Keratinocyte (primary cell): ENCODE measurements at places on chromosomes 5 and 9.

- DNase-seq, result no peak
These were observed 8.8 kb downstream of the SPARC start for GRCh38 chr5:151677776-151678545.

DNA sequence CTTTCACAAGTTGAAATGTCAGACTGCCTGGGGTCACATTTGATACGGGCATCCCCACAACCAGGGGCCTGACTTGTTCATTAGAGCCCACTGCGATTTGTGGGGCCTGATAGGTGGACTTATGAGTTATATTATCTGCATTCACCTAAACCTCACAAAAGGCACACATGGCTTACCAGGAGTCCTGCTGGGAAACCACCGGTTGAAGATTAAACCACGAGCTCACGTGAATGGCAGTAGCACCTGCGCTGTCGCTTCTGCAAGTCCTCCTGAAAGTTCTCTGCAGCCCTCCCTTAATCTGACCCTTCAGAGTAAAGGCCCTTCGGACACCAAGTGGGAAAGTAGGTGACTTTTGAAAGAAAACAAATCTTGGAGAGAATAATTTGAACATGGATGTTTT, 68.9 kb downstream of the PPIC start:
- no peak for DNase-seq

DNA sequence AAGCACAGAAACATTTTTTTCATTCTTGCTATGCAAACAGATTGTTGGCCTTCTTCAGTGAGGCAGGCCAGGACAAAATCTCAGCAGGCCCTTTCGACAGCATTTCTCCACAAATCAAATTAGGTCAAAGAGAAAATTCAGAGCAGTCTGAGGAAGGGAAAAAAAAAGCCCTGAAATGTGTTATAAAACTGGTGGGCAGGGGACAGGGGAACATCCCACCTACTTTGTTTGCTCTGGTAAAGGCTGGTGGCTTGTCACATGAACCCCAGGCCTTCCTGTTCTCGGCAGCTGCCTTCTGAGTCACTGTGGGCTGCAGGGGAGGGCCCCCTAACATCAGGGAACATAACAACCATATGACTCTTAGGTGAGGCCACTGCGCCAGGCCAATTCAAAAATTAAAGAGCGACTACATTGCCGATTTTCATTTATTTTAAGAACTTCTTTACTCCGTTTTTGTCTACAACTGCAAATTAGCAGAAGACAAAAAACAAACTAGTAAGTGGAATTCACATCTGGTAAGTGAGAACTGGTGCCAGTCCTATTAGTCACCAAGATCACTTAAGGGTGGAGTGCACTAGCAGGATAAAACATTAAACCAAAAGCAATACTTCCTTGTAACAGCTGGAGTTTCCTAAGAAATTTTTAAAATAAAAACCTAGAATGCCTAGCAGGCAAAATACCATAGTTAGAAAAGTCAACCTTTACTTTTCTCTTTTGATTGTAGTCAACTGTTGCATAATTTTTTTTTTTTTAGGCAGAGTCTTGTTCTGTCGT, 46.2 kb upstream of the DENND4C start:
- DNase-seq, result no peak

DNA sequence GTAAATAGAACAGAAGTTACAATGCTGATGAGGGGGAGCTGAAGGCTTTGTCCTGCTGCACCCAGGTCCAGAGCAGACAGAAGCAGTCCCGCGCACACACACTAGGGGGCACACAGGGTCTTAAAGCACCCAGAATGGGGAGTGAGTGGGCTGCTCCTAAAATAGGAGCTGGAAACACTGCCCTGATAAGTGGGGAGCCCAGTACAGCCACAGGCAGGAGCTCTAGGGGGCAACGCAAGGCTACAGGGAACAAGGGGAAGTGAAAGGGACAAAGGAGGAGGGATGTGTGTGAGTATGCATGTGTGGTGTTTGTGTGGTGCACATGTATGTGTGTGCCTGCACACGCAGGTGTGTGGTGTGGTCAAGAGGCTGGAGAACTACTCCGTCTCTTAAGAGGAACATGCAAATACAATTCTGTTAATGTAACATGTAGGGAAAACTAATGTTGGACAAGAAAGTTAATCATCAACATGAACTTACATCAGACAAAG, 191.5 kb downstream of the ROR2 start:
- no peak for DNase-seq

DNA sequence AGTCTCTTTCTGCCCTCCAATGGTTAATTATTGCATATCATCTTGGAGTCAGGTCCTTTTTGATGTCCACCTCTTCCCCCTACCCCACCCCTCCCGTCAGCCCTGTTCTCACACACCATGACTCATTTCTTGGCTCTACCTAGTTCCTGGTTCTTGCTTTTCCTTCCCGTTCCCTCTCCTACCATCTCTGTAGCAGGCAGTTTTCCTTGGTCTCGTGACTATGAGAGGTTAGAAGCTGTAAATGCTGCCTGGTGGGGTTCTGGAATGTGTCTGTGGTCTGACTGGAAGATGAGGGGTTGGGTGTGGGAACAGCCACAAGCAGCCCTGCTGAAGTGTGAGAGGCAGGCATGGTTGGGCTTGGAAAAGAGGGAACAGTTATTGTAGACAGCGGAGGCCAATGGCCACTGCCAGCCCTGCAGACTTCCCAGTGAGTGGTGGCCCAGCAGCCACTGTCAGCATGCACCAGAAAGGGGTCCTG, 18.2 kb downstream of the SLC22A5 start:
- DNase-seq, result peak; percentile 99
